Chondrocyte (in vitro differentiated cells): ENCODE measurements at places on chromosomes 6 and 20.

- H3K27ac ChIP-seq, result no peak overlapping the region
- no peak for DNase-seq
- H3K4me3 ChIP-seq, result no peak overlapping the region
- peaks cover 21% of the 10 kb centered on the region for H3K36me3 ChIP-seq
Observed at GRCh38 chr6:157158897-157159296, 164.4 kb downstream of the TMEM242 start.

DNA sequence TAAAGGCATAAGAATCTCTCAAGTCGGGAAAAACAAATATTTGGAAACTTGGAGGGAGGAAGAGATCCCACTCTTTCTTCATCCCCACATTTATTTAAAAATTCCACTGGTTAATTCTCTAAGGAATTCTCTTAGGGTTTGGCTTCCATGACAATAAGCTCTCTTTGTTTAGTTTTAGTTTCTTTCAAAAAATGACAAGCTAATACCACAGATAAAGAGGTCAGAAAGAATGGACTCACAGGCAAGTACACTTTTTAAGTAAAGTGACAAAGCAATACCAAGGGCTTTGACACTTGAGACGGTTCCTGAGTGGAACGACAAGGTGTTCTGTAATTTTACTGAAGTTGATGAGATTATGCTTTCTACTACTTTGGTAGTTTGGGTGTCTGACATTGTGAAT is 872.1 kb downstream of the PHF3 start:
- peaks cover 15% of the 10 kb centered on the region for H3K27me3 ChIP-seq
- H3K4me3 ChIP-seq, result no peak overlapping the region
- H3K36me3 ChIP-seq, result no peaks in the 10 kb centered on the region
- no peak overlapping the region for H3K27ac ChIP-seq

GRCh38 chr6:145141572-145141971 is 593.7 kb downstream of the EPM2A start:
- H3K4me1 ChIP-seq, result no peaks in the 10 kb centered on the region
- no peak overlapping the region for H3K4me3 ChIP-seq
- H3K27me3 ChIP-seq, result no peaks in the 10 kb centered on the region

GRCh38 chr20:50804437-50805348 is 9.8 kb downstream of the BCAS4 start:
- H3K4me1 ChIP-seq, result no peaks in the 10 kb centered on the region
- no peaks in the 10 kb centered on the region for H3K36me3 ChIP-seq

GRCh38 chr6:106334646-106335448 is 9.3 kb upstream of the ATG5 start:
- H3K27me3 ChIP-seq, result peaks cover 26% of the 10 kb centered on the region
- no peak for DNase-seq
- peaks cover 3% of the 10 kb centered on the region for H3K4me1 ChIP-seq
- H3K36me3 ChIP-seq, result no peaks in the 10 kb centered on the region
- H3K27ac ChIP-seq, result no peak overlapping the region

DNA sequence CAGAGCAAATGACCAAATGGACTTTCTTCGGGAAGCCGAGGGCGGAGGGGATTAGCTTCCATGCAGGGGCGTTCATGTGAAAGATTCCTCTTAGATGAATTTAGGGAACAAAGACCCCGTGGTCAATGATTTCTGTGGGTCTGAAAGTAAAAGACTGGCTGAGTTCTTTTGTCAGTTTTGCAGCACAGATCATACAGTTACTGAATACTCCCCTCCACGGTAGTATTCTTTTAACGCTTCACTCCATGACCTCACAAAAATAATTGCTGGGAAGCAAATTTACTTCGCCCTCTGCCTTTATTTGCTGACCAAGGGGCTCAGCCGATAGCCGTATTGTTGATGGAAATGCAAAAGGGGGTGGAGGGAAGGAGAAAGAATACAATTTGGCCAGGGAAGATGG is 86.0 kb upstream of the SALL4 start:
- H3K4me3 ChIP-seq, result no peak overlapping the region
- H3K27ac ChIP-seq, result no peak overlapping the region
- no peaks in the 10 kb centered on the region for H3K27me3 ChIP-seq

- no peaks in the 10 kb centered on the region for H3K27me3 ChIP-seq
- peaks cover 13% of the 10 kb centered on the region for H3K4me1 ChIP-seq
- no peak for DNase-seq
- H3K4me3 ChIP-seq, result no peak overlapping the region
- no peak overlapping the region for H3K27ac ChIP-seq
Observed at GRCh38 chr6:92550501-92550900, 868.9 kb downstream of the EPHA7 start.
